Fibroblast of lung (primary cell): ENCODE measurements at places on chromosomes 12 and 14. TPM values are rescaled to one million over a fixed set of nuclear protein-coding genes. Genes with fewer than 3 reads are reported as not detected.

The SCARB1 gene
- 5.1 and 14.7 TPM in 2 replicates for total RNA-seq

The AP1G2 gene
- total RNA-seq: 5.6 and 9.2 TPM in 2 replicates

The OR6C2 gene
- total RNA-seq: not detected in 2 replicates

The LBHD2 gene
- total RNA-seq: not detected in 2 replicates

The PAPOLA gene
- total RNA-seq: 103 and 109 TPM in 2 replicates

The KIF5A gene
- 0.51 and 1.3 TPM in 2 replicates for total RNA-seq

The HOXC11 gene
- total RNA-seq: not detected in 2 replicates

The HVCN1 gene
- total RNA-seq: 5.9 and 7.4 TPM in 2 replicates

The RFX4 gene
- total RNA-seq: not detected in 2 replicates

The SLC2A14 gene
- under 0.01 and 0.17 TPM in 2 replicates for total RNA-seq

GRCh38 chr12:24599736-24600135 is 349.2 kb downstream of the BCAT1 start:
- DNase-seq: no peak

- DNase-seq: peak; percentile 47
These were observed 160.6 kb downstream of the ANO4 start for GRCh38 chr12:100955139-100955538.

DNA sequence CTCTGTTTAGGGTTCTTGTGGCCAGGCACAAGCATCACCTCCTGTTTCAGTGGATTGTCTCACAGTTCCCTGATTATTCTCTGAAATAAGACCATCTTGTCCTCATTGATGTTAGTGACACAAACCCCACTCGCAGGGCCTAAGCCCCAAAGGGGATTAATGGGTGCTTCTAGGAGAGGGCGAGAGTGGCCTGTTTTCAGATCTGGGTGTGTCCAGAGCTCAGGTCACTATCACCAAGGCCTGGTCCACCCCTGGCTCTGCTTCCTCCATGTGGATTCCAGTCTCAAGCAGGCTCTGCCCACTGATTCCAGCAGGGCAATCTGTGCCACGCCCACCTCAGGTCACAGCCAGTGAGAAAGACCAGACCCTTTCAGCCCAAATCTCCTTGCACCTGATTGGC is 361.9 kb downstream of the ADGRD1 start:
- DNase-seq: no peak

- DNase-seq: peak; percentile 43
These were observed 688 bp upstream of the RASSF3 start for GRCh38 chr12:64609536-64610078.

GRCh38 chr14:56313789-56314188 is 195.6 kb downstream of the PELI2 start:
- DNase-seq: no peak

GRCh38 chr12:58907391-58907790 is 12.9 kb downstream of the LRIG3 start:
- peak; percentile 87 for DNase-seq

DNA sequence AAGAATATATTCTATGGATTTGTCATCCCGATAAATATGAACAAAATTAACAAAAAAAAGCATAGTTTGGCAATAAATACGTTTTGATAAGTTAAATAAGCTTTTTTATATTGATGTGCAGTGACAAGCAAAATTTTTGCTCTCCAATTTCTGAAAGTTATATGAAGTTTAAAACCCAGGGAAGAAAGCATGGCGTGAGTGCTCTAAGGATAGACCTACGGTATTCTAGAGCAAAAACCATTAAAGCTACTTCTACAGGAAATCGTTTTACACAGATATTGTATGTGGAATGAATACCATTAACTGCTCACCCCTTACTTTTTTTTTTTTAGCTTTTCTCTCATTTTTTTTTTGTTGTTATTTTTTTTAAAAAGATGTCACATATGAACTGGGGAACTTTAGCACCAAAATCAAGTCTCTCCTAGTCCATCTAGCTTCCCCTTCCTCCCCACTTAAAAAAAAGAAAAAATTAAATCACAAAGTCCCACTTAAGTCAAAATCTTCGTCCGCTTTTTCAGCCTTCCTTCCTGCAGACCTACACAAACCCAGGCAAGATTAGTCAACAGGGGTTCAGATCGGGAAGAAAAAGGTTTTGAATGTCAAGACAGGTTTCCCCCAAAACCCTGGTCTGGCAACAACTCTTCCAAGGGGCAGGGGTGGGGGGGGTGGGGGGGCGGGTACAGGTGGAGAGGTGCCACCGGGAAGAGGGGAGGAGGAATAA is 4.4 kb downstream of the ZFP36L1 start:
- no peak for DNase-seq

DNA sequence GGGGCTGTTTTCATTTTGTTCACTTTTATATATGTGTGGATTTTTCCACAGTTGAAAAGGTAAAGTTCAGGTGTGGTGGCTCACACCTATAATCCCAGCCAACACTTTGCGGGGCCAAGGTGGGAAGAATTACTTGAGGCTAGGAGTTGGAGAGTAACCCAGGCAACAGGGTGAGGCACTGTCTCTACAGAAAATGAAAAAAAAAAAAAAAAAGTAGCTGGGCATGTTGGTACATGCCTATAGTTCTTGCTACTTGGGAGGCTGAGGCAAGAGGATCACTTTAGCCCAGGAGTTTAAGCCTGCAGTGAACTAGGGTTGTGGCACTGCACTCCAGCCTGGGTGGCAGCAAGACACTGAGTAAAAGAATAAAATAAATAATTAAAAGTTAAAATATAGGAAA is 326.5 kb downstream of the NAV3 start:
- DNase-seq: peak; percentile 3

GRCh38 chr12:51033457-51034089 is 7.4 kb upstream of the SLC11A2 start:
- no peak for DNase-seq

DNA sequence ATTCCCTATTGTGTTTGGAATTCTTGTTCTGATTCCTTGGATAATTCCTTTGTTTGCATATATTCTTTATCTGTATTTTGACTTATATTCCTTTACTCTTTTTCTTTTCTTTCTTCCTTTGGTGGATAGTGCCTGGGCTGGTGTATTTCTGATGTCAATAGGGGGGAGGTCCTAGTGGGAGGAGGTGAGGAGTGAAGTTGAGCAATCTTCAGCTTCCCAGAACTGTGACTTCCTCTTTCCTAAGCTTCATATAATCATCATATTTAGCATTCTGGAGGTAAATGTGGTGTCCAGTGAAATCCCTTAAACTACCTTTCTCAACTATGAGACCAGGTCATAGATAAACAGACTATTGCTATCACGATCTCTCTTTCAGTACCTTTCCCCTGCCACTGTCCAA is 29.6 kb upstream of the TBPL2 start:
- DNase-seq: no peak

DNA sequence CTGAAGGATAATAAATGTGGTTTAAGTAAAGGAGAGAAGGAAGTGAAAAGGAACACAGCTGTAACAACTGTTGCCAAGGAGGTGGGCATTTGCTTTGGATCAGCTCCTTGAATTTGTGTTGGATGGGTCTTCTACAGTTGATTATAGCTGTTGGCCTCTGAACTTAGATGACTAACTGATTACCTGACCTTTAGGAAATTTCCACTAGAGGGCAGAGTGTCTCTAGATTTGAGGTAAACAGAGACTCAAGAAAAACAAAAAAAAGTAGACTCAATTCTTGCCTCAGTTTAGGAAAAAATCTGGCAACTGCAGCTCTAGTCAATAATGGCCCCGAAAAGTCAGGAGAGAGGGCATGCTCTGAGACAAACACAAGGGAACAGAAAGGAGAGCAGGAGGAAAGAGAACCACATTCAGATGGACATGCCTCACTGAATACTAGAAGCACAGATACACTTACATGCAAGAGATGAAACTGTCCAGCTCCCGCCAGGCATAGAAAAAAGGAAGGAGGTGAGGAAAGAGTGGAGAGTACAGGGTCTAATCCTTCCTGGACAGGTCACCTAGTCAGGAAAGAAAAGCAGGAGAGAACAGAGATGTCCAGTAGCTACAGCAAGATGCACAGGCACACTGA is 20.6 kb downstream of the COX14 start:
- DNase-seq: no peak

- no peak for DNase-seq
These were observed 336.5 kb downstream of the FSCB start for GRCh38 chr14:44170556-44170955.

DNA sequence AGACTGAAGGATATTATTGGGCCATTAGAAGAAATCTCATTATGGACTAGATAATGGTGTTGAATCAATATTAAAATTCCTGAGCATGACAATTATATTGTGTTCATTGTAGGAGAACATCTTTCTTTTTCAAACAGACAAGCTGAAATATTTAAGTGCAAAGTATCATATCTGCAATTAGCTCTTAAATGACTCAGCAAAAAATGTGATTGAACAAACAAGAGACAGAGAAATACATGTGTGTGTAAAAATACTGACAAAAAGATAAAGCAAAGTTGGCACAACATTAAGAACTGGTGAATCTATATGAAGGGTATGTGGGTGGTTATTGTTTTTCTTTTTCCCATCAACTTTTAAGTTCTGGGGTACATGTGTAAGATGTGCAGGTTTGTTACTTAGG is 9.5 kb downstream of the CEP290 start:
- no peak for DNase-seq

DNA sequence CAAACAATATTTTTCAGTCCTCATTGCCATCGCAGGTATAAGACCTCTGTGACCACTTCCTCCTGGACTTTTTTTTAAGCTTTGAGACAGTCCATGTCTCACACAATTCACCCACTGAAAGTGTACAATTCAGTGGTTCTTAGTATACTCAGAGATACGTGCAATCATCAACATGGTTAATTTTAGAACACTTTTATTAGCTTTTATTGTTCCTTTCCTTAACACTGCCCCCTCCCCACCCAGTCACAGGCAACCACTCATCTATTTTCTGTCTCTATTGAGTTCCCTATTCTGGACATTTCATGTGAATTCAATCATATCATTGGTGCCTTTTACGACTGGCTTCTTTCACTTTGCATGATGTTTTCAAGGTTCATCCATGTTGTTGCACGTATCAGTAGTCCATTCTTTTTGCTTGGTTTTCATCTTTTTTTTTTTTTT is 16.2 kb downstream of the NCKAP5L start:
- DNase-seq: no peak

DNA sequence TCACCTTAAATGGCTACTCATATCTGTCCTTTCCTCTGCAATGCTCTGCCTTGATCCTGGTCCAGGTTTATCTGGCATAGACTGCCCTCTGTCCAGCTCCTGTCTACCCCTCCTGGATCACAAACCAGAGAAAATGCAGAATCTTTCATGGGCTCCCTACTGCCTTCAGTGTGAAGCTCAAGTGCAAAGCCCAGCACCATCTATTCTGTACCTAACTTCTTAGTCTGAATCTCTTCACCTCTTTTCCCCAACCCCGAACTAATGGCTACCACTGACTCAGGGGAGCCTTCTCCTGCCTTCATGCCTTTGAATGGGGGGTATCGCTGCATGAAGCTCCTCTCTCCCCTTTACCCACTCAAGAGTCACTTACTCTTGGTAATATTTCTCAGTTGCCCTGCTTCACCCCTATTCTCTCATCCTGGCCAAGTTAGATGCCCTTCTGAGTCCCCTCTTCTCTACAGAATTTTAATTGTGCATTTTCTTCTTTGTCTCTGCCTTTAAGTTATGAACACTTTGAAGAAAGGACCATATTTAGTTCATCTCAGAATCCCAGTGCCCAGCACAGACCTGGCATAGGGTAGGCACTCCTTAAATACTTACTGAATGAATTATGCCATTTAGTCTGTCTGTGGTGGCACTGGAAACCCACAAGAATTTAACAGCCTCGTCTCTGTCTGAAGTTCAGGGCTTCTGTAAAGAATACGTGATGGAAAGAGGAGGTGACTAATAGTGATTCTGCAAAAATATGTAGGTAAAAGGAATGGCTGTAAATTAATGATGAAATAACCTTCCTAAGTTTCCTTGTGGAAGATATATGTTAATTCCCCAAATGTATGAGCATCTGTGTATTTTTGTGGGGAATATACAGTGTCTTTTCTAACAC is 191.3 kb upstream of the AMIGO2 start:
- DNase-seq: peak; percentile 21

DNA sequence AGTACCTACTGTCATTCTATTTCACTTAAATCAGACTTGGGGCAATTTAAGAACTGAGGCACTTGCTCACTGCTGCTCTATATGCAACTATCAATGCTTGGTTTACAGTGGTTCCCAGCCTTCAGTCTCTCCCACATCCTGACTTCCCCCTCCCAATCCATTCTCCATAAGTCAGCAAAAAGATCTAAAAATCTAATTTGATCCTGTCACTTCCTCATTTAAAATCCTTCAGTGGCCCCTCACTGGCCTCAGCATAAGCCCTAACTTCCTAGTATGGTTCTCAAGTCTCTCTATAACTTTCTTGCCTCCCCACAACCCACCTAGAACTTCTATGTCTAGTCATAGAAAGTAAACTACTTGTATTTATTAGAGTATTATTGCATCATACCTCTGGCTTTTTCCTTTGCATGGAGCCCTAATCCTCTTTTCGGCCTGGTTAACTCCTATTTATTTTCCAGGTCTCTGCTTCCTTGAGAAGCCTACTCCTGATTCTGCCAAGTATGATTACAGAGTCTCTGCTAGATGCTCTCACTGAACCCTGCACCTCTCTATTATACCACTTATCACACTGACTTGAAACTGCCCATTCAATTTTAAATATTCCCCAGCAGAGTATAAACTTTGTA is 130.6 kb downstream of the RALGAPA1 start:
- DNase-seq: no peak

DNA sequence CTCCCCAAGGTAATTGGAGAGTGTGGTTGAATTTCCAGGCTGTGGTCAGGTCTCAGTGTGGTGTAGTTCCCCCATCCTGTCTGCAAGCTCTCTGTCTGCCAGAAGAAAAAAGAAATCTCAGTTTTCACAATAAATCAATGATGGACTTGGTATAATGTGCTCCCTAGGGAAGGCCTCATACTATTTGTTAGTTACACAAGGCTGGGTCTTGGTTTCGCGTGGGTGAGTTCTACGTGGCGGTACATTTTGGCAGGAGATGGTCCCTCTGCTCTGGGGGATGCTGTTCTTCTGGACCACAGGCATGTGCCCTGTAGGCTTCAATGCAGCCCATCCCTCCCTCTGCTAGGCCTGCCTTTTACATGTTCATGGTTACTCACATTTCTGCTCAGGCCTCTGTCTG is 206.4 kb upstream of the PELI2 start:
- no peak for DNase-seq

DNA sequence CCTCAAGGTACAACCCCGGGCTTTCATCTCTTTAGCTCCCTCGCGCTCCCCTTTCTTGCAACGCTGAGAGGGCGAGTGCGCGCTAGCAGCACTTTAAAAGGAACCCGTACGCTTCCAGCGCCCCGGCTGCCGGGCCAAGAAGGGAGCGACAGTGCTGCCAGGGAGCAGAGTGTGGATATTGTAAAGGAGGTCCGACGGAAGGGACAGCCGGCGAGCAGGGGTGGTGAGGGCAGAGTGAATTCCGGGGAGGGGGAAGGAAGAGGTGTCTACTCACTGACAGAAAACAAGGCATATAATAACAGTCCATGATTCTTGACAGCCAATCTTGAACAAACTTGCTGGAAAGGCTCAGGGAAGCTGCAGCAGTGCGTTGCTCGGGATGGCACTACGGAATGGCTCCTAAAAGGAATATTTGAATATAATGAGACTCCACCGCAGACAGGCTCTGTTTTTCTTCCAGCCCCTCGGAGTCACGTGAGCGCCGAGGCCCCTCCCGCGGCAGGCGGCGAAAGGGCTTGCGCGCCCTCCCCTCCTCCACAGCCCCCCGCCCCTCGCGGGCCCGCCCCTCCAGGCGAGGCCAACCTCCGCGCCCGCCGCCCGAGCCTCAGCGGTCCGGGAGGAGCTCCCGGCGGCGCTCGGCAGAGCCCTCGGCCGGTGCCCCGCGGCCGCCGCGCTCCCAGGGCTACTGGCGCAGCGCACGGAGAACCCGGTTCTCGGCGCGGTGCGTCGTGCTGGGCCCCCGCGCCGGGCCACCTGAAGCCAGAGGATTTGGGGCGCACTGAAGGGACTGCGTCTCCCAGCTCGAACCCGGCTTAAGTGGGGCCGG is 3.4 kb downstream of the BMP4 start:
- peak; percentile 80 for DNase-seq

GRCh38 chr14:67527756-67528155 is 5.3 kb upstream of the PLEKHH1 start:
- DNase-seq: no peak
